ENCODE measurements at places on chromosomes 6 and 20. TPM values are rescaled to one million over a fixed set of nuclear protein-coding genes. Genes with fewer than 3 reads are reported as not detected.

DNA sequence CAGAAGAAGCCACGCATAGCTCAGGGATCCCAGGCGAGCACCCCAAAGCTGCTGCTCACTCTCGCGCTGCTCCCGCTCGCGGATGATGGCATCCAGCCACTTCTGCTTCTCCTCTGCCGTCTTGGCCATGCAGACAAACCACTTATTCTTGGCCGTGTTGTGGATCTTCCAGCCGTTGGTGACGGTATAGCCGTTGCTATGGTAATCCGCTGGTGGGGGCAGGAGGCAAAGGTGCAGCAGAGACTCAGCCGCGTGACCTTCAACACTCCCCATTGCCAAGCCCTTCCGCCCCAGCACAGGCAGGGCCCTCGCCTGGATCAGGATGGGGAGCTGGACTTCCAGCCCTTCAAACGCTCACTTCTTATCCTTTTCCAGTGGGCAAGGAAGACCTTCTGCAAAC, 136.9 kb downstream of the PREX1 start:
- ATAC-seq: peak; percentile 17

DNA sequence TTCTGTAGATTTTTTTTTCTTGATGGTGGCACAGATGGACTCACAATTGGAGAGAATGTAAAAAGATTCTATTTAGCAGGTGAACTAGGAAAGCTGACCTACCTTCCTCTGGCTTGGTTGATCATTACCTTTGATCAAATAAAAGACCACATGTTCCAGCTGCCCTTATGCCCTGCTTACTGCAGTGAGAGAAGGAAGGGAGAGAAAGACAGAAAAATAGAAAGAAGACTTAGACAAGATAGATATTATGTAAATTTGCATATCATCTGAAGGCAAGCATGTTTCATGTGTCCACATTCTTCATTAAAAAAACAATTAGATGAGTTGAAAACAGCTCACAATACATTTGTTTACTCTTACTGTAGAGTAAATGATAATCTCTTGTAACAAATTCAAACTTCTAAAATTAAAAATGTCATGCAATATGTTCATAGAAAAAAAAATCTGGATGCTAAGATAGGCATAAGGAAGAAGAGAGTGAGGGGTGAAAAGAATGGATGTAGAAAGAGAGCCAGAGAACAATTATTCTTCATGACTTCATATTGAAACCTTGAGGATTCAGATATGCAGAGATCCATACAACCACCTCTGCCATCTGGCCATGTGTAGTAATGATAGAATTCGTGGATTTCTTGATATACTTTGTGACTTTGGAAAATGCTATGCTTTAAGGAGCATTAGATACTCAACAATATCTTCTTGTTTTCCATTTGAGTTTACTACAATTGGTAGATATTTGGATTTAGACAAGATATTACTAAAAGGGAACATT, 71.7 kb downstream of the RFX6 start:
- ATAC-seq: no peak

GRCh38 chr20:7828437-7828836, 111.8 kb downstream of the HAO1 start:
- no peak for ATAC-seq

GRCh38 chr6:24599179-24599578, 46.8 kb downstream of the KIAA0319 start:
- no peak for ATAC-seq

The POFUT1 gene
- 18.3 TPM for total RNA-seq

DNA sequence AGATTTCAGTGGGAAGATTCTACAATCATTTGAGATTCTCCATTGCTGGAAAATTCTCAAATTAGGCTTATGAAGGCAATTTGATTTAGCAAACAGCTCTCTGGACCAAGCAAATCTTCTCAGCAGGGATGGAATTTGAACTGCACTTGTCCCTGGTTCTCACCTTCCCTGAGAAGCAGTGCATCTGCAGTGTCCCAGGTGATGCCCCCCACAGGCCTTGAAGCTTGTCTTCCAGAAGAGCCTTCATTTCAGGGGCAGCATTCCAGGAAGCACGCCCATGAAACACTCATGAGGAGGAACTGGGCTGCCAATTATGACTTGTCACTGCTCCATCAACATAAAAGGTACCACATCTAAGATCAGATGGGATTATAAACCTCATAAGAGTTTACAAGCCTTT, 82.8 kb upstream of the HDAC2 start:
- no peak for ATAC-seq

The MUC21 gene
- 721 TPM for total RNA-seq

GRCh38 chr6:123210645-123211044, 214.6 kb downstream of the CLVS2 start:
- no peak for ATAC-seq

The JPH2 gene
- total RNA-seq: 1.0 TPM

DNA sequence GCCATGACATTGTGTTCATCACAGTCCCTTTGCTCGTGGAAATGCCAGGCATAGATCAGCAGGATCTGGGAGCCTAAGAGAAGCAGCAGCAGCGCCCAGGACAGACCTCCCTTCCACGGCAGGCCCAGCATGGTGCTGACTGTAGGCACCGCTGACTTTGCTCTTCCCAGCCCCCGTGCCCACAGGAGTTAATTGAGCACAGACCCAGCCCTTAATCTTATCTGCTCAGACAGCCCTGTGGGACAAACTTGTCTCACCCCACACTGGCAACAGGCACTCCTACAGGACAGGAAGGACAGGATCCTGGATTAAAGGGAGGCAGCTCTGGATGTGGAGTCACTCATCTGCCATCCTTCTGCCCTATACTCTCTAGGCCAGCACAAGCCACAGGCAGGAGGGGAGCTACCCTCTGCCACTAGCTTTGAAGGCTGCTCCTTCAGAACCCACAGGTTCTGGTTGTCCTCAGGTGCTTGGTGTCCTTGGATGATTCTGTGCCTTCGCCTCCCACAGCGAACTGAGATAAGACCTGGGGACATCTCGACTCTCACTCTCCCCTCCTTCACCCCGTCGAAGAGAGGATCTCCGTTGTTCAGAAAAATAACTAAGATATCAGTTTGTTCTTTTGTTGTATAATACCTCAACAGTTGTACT, at the start of gene CST9L:
Gene CST9L (minus strand): TSS at position 165 of the 651 bp plus-strand sequence. CDS start 34 bp downstream, at position 131.
- ATAC-seq: peak; percentile 31

DNA sequence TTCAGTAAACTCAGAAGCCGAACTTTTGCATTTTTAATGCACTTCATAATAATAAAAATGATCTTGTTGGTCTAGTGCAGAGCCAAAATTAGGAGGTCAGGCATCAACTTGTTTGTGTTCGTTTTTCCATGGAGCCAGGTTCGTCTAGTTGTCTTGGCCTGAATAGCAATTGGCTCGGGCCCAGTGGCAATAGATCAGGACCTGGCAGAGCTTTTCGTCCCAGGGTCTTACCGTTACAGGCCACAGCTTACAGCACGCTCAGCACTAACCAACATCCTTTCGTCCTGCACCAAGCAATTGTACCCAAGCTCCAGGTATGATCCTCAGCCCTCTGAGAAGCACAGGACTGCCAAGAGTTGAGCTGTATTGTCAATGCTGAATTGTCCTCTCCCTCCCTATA, 240.5 kb upstream of the PLN start:
- ATAC-seq: no peak

The DEFB124 gene
- not detected for total RNA-seq

GRCh38 chr6:33139596-33140206, 52.6 kb downstream of the COL11A2 start:
- ATAC-seq: no peak

- peak; percentile 14 for ATAC-seq
Measured at GRCh38 chr20:47352332-47353238, 3.9 kb downstream of the ZMYND8 start.

The MYH7B gene
- not detected for total RNA-seq

- no peak for ATAC-seq
Measured at GRCh38 chr20:45426320-45427016, 10.5 kb downstream of the PIGT start.

The TPX2 gene
- total RNA-seq: 32.6 TPM

DNA sequence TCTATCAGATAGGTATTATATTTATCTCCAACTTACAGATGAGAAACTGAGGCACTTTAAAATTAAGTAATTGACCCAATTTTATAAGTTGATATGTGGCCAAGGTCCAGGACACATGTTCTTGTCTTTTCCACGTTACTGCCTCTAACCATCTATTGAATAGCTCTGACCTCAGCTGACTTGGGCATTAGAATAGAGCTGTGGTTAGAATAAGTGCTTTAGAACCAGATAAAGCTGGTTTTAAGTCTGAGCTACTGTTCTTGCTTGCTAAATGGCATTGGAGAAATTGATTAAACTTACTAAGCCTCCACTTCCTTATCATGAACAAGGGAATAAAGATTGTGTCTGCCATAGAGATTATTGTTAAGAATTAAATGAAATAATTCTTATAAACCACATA, 147.8 kb upstream of the DTNBP1 start:
- no peak for ATAC-seq

DNA sequence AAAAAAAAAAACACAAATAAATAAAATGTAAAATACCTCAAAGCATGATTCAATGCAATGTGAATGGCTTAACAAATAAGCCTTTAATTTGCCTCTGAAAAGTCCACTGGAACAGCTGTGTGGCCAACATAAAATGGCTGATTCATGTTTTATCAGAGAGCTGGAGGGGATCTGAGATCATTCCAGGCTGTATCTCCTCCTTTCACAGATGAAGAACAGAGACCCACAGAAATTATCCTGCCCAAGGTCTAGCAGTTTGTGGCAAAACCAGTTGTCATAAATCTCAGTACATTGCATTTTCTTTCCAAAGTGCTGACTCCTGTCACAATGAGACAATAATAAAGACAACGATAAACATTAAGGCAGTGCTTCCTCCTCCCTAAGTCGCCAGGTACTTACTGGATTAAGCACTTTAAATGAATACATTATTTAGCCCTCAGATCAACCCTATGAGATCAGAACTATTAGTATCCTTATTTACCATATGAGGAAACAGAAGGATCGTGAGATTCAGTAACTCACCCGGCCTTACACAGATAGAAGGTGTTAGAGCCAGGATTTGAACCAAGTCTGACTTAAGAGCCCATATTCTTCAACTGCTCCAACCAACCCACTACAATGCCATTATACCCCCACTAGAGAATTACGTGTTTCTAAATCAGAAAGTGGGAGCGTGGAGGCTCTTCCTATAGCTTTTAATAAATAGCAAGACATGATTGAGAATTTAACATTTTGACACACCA, 118.3 kb downstream of the KIF13A start:
- ATAC-seq: peak; percentile 81

The SCRT2 gene
- not detected for total RNA-seq

DNA sequence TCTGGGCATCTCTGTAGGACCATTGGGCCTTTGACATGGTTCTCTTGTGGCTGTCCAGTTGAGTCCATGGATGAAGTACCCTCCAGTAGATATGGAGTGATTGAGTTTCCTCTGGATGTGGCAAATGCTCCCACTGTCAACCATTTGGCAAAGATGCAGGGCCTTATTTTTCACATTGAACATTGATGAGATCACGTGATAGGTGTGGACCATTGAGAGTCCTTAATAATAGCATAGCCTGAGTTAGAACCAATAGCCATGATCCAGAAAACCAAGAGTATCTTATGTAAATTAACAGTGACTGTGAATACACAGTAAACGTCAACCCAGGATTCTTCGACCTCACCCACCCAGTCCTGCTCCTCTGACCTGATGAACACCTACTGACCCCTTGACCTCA, 3.0 kb upstream of the PERP start:
- ATAC-seq: no peak

- ATAC-seq: peak; percentile 91
Measured at GRCh38 chr6:150685860-150686259, 86.2 kb downstream of the PLEKHG1 start.

DNA sequence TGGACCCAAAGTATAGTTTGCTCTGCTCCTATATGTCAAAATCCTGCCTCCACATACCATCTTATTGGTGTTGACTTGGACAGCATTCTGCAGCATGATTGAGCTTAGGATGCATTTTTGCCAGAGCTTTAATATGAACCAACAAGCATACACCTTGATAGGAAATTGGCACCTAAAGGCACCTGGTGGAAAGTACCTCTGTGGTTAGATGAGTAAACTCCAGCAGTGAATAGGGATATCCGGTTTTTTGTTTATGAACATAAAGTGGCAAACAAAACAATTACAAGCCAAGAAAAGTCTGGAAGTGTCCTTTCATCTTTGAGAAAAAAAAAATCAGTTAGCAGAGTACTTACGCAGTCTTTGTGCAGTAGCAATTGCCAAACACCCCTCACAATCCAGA, 6.2 kb upstream of the CYP24A1 start:
- peak; percentile 51 for ATAC-seq

- ATAC-seq: no peak
Measured at GRCh38 chr6:156169371-156169770, 607.8 kb upstream of the ARID1B start.

DNA sequence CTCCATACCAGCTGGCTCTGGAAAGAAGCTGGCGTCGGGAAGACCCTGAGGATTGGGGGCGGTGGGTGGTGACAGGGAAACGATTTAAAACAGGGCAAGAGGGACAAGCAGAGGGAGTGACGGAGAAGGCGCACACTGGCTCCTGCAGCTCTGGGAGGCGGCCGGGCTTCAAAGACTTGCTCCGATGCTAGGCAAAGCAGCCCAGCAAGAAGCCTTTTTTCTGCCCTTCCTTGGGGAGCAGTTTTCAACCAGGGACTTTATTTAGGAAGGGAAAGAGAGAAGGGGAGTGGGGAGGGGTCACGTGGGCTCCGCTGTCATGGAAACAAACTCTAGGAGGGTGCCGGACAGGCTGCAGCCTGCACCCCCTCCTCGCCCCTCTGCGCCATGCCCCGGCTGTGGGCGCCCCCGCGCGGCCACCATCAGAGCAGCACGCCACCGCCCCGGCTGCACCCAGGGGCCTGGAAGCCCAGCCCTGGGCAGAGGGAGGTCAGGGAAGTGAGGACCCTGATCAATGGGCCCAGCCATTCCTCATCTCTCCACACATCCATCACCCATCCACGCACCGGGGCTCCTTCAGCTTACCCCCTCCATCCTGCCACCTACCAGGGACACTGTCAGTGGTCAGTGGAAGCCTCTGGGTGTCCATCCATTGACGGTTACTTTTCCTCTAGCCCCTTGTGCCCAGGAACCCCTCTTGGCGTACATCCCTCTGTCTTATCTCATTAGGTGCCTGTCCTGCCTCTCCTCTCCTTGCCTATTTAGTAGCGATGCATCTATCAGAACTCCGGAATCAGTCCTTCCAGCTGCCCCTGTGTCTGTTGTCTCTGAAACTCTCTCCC, 66.6 kb upstream of the CCDC167 start:
- peak; percentile 77 for ATAC-seq

The FOXQ1 gene
- 10.0 TPM for total RNA-seq

The SRMS gene
- 0.44 TPM for total RNA-seq

The KIAA0408 gene
- 0.28 TPM for total RNA-seq

DNA sequence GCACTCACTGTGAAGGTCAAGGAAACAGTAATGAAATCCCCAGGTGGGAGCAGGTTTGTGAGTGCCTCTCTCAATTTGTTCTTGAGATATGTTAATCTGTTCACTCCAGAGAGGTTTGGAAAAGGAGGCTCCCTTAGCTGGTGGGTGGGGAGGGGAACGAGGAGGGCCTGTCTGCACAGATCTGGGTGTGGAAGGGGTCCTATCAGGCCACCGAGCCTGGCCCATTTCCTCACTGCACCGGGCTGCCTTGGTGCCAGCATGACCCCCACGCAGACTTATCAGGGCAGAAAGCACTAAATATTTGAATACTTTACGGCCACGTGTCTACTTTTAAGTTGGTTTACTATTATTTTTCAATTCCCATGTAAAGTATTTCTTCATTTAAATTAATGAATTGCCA, 8.3 kb downstream of the AGPAT4 start:
- no peak for ATAC-seq

The SLC22A16 gene
- not detected for total RNA-seq

GRCh38 chr6:109420751-109421150, 19.7 kb downstream of the PPIL6 start:
- ATAC-seq: peak; percentile 88

Measured in esophagus mucosa (tissue), 1 donor.